ENCODE measurements at places on chromosomes 13 and 19.

DNA sequence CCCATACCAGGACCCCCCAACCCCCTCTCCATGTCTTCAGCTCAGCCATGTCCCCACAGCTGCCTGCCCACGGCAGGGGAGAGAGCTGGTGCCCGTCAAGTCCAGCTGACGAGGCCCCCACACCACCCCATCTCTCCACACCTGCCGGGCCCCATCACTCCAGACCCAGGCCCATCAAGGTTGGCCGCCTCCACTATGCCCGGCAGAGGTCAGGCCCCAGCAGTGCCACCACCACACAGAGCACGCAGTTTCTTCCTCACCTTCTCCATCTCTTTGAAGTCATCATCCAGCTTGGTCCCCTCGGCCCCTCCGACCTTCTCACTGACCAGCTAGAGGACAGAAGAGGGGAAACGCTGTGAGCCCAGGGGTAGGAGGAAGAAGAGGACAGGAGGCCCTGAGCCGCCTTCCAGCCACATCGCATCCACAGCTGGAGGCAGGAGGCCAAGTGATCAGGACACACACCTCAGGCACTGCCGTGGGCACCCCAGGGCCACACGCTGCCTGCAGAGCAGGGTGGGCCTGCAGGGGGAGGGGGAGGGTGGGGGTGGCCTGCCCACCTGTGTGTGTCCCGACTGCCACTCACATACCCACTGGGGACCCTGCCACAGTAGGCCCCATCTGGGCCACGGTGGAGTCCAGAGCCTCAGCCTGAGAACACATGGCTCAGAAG is 23.4 kb downstream of the MPND start:
- no peak for DNase-seq

DNA sequence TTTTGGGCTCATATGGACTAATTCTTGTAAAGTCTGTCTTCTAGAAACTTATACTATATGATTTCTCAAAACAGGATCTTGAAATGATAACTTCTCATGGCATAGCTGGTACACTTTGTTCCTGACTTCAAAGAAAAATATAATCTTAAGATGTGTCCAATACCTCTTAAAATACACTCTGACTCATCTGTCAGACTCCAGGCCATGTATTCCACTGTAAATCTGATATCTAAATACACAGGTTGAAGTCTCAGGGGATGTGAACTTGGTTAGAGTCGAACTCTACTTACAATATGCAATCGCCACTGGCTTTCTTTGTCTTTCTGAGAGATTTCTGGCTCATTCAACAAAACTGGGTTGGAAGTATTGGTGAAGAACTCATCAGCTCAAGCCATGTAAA is 99.8 kb downstream of the LACC1 start:
- no peak for DNase-seq

DNA sequence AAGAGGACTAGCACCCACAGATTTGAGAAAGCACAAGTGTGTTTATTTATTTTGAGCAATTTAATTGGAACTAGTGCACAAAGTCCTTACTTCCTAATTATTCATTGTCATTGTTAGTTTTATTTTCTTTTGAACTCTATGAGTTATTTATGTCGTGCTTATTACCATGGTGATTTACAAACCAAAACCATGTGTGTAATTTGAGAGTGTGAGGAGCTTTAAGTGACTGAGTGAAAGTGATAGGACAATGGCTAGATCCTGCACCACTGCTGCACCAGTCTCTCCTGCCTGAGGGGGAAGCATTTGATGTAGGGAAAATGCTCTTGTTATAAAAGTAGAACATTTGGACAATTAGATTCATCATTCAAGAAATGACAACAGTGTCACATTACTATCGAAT is 172.3 kb upstream of the KLF12 start:
- no peak for DNase-seq

- no peak for DNase-seq
Observed at GRCh38 chr19:51716925-51717324, 6.9 kb downstream of the HAS1 start.

DNA sequence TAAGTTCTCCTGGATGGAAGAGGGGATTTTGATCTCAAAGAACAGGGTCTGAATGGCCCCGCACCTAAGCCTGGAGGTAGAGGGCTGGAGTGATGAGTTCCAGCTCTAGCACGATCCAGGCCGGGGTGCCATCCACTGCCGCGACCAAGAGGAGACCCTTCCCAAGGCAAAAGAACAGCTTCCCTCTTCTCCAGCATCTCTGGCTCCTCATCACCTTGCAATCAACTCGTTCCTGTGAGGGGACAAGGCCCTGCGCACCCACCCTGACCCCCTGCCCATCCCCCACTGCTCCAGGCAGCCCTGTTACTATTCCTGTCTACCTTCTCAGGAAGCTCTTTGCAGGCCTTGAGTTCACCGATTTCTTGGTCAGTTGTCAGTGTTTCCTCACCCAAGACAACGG is 17.8 kb downstream of the COL4A1 start:
- no peak for DNase-seq
